T-cell (primary cell): ENCODE measurements at places on chromosomes 7 and 10. TPM values are rescaled to one million over a fixed set of nuclear protein-coding genes. Genes with fewer than 3 reads are reported as not detected.

- DNase-seq = no peak
Measured at GRCh38 chr10:95480102-95480900, 80.9 kb downstream of the SORBS1 start.

ZNF488 gene
- not detected for total RNA-seq

DNA sequence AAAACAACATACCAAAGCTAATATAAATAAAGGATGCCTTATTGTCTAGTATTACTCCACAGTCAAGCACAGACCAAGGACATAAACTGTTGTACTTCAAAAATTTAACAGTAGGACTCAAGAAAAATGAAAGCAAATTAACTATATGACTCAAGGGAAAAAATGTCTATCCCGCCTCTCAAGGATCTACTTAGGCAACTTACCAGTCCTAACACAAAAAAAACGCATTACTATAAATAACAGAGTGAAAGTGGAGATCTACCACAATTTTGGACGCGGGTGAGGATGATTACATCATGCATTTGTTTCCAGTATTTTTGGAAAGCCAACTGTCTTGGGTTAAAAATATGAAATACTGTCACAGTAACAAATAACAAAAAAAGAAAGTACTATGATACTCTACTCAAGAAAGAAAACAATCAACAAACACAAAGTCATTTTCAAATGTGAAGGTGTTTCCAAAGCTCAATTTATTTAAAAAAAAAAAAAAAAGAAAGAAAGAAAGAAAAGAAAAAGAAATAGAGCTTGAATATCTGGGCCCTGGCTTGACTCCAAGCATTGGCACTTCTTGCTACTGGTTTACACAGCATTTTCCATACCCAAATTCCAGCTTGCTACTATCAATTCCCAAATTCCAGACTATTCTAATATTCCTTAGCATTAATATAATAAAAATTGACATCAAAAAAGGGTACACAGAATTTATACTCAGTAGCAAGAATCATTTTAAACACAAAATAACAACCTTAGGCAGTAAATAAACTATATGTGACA, 99.4 kb downstream of the RSU1 start:
- no peak for DNase-seq

GFRA1 gene
- 0.03 TPM for total RNA-seq

OR2A12 gene
- not detected for total RNA-seq

SP8 gene
- total RNA-seq = not detected

DNA sequence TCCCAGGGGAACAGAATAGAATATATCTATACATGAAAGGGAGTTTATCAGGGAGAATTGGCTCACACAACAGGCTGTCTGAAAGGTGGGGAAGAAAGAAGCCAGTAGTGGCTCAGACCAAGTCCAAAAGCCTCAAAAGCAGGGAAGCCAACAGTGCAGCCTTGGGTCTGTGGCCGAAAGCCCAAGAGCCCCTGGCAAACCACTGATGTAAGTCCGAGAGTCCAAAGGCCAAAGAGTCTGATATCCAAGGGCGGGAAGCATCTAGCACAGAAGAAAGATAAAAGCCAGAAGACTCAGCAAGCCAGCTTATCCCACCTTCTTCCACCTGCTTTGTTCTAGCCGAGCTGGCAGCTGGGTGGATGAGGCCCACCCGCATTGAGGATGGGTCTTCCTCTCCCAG, 172.5 kb downstream of the CCDC71L start:
- no peak for DNase-seq

DNA sequence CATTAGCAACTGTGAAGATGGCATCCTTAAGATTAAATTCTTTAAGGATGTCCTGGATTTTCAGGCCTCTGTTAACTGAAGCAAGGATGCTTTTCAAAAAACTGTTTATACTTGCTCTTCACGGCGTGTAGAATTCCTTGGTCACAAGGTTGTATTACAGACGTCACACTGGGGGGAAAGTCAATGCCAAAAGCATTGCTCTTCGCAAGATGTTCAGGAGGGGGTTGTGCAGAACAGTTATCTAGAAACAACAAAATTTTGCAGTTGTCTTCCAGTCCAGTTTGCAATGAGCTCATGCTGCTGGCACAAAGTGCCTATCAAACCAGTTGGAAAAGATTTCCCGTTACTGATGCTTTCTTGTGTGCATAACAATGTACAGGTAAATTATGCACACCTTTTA, 8.2 kb upstream of the KIF20B start:
- no peak for DNase-seq

GRCh38 chr10:90929179-90929578, 8.3 kb upstream of the ANKRD1 start:
- DNase-seq = no peak

GRCh38 chr10:126062131-126063032, 166.0 kb downstream of the FANK1 start:
- no peak for DNase-seq

- no peak for DNase-seq
Measured at GRCh38 chr7:20310963-20311742, 19.5 kb upstream of the ITGB8 start.

GRCh38 chr10:1655367-1655766, 82.0 kb downstream of the ADARB2 start:
- no peak for DNase-seq

DNA sequence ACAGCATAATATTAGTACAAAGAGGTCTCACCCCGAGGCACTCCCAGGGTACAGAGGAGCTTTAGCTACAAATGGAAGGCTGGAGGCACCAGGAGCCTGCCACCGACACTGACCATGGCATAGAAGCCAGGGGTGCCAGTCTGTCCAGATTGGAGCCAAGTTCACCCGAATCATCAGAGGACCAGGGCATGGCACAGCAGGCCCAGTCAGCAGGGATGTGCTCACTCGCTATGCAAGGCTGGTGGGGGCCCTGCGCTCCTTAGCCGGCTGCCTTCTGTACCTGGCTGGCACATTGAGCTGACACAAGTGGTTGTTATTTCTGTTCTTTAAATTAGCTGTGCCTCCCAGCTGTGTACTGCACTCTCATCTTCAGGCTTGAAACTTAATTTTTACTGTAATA, 149.3 kb downstream of the TCERG1L start:
- DNase-seq = no peak

DNA sequence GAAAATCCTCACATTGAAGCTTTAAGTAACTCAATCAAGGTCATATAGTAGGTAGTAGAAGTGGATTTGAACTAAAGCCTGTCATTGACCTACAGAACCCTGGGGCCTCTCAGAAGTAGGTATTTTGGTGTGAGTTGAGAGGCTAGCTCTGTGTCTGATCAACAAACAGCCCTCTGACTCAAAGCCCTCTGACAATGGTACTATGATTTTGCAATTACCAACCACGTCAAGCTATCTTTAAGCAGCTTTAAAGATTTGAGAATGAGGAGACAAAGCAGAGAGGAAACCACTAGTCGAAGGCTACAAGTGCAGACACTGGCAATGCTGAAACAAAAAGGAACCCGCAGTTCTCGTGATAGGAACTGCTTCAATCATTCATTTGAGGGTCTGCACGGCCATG, 19.0 kb upstream of the PDE1C start:
- DNase-seq = no peak

GRCh38 chr10:78658645-78659597, 409.8 kb upstream of the ZMIZ1 start:
- no peak for DNase-seq

GRCh38 chr7:2776401-2776800, 67.7 kb downstream of the GNA12 start:
- no peak for DNase-seq

DNA sequence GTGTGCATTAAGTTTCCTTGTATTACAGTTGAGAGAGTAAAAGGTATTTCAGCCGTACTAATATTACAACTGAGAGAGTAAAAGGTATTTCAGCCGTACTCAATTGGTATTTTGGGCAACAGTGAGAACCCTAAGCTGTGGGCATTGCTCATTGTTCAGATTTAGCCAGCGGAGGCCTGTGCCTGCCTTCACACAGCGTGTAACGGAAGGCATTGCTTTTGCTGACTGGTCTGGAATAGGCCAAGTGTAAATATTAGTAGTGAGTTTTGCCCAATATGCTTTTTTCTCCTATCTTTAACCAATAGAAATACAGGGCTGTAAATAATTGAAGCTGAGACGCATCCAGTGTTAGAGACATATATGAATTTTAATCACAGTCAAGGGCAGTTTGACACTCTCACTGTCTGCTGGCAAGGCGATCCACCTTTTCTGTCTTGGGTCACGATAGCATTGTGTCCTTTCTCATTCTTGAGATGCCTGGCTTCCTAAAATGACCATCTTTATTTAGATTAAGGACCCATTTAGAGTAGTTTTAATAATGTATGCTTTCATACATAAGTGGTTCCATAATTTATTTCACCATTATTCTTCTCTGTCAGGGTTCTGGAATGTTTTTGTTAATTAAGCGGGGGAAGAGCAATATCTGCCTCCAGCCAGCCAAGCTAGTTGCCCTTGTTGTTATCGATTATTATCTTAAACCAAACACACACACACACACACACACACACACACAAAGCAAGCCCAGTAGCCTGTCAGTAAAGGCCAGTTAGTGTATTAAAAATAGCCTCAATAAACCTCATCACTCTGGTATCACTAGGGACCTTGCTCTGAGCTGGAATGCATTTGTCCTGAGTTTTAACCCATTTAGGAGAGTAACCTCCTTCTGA, 130.7 kb downstream of the CELF2 start:
- DNase-seq = no peak

GRCh38 chr7:45625067-45625466, 50.9 kb downstream of the ADCY1 start:
- DNase-seq = no peak

DNA sequence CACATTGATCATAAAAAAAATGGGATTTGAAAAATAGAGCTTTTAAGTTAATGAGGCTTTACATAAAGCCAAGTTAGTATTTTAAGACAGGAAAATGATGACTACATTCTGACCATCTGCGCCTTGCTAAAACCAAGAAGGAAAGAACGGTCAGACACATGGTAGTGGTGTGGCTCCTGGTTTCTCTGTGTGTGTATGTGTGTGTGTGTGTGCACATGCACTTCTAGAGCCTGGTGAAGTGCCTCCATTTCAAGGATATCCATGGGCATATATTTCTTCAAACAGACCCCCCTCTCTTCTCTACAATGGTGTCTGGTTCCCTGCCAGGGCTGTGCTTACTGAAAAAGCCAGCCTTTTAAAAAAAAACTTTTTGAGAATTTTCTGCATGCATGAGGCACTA, 80.9 kb downstream of the FRMPD2 start:
- DNase-seq = no peak

- DNase-seq = no peak
Measured at GRCh38 chr7:48168159-48168558, 3.1 kb upstream of the ABCA13 start.

GRCh38 chr10:72597897-72598296, 28.0 kb downstream of the MICU1 start:
- DNase-seq = no peak

- DNase-seq = no peak
Measured at GRCh38 chr7:28055161-28055544, 125.4 kb downstream of the JAZF1 start.

DNA sequence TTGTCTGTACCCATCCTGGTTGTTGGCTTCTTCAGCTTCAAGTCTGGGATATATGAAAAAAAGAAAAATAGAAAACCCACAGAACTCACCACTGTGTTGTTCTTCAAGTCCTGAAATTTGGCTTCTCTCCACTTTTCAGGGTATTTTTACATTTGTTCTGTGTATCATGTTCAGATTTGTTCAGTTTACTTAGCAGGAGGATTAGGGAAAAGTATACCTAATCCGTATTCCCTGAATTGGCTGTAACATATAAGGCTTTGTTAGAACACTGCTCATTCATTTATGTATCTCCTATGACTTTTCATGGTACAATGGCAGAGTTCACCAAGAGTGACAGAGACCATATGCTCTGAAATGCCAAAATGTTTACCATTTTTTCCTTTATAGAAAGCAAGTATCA, 146.9 kb downstream of the PTN start:
- DNase-seq = no peak

BMI1 gene
- total RNA-seq = 48.9 TPM

- no peak for DNase-seq
Measured at GRCh38 chr10:69895759-69896158, 94.1 kb downstream of the COL13A1 start.

SPOCK2 gene
- 546 TPM for total RNA-seq

DNA sequence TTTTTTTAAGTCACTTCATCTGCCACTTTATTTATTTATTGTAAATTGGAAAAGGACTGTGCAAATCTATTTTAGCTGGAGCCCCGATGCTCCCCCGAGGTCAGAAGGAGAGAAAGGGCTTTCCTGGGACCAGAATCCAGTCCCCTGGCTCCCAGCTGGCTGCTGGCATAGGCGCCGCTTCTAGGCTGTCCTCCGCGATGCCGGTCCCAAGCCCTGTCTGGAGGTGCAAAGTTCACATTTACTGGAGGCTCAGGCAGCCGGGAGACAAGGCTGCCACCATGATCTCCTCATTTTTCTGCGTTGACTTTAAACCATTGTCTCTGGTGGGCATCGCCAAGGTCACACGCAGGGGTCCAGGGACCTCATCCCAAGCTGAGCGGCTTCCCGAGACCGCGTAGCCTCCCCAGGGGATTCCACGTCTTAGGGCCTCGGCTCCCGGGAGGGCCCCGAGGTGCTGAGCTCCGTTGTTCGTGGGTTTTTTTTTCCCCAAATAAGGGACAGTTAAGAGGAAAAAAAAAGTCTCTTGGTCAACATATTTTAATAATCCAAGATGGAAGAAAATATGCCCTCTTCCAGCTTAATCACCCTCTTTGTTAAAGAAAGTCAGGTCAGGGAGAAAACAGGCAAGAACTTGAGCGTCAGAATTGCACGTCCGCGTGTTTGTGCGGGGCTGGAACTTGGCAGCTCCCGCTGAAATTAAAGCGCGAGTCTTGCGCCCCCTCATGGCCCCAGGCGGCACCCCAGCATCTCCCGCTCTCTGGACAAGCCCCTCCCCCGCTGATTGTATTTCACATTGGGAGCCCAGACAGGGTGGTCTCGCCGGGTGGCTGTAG, 11.9 kb downstream of the RGR start:
- DNase-seq = peak; percentile 26

- peak; percentile 53 for DNase-seq
Measured at GRCh38 chr7:1922071-1922869, 252.2 kb downstream of the ELFN1 start.

GRCh38 chr7:31688372-31688771, 1.4 kb downstream of the PPP1R17 start:
- DNase-seq = no peak

- DNase-seq = no peak
Measured at GRCh38 chr7:138987686-138988085, 6.5 kb upstream of the KIAA1549 start.

LEP gene
- not detected for total RNA-seq

GRCh38 chr10:109929501-109930219, 6.3 kb upstream of the XPNPEP1 start:
- no peak for DNase-seq

GRCh38 chr10:30728766-30729165, 99.2 kb upstream of the LYZL2 start:
- DNase-seq = no peak

IKZF1 gene
- total RNA-seq = 494 TPM

GRCh38 chr10:63154546-63155387, 21.6 kb downstream of the NRBF2 start:
- DNase-seq = no peak

DNA sequence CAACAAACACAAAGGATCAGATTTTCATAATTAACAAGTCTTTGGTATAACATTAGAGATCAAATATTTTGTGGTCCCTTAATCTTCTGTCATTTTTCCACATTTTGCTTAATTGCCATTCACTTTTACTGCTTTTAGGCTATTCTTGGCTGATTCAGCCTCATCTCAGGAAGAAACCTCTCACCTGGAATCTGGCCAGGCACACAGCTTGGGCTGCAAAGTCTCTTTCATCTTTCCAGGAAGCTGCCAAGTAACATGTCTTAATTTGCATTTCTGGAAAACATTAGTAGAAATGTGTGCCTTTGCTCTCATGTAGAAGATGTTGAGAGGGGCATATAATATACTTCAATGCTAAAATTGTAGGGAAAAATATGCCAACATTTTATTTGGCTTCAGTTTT, 174.2 kb upstream of the STEAP4 start:
- DNase-seq = no peak
